Esophagus squamous epithelium (tissue), 5 donors: ENCODE measurements at places on chromosomes 7 and 10.

- no peak for DNase-seq
Observed at GRCh38 chr10:11331726-11332125, 279.7 kb downstream of the USP6NL start.

GRCh38 chr7:128071801-128072200 is 40.6 kb upstream of the LRRC4 start:
- DNase-seq: no peak

GRCh38 chr7:75038508-75038907 is 35.1 kb downstream of the RCC1L start:
- no peak for DNase-seq

GRCh38 chr7:74174606-74175082 is 488 bp downstream of the EIF4H start:
- no peak for DNase-seq
